ENCODE measurements at places on chromosomes 12 and 14. TPM values are rescaled to one million over a fixed set of nuclear protein-coding genes. Genes with fewer than 3 reads are reported as not detected.

BMAL2 gene
- 12.8 TPM for total RNA-seq

COL2A1 gene
- total RNA-seq: not detected

GALNT9 gene
- 20.7 TPM for total RNA-seq

FBXO21 gene
- total RNA-seq: 45.0 TPM

FBRSL1 gene
- 44.7 TPM for total RNA-seq

ADAM21 gene
- 0.13 TPM for total RNA-seq

PTPRQ gene
- 0.25 TPM for total RNA-seq

MEG3 gene
- 24.0 TPM for total RNA-seq

Measured in kidney (tissue), 22 donors.